ENCODE measurements at places on chromosomes 16 and 17. TPM values are rescaled to one million over a fixed set of nuclear protein-coding genes. Genes with fewer than 3 reads are reported as not detected.
A peak's percentile ranks its signal among the peaks of the same experiment; 100 is the strongest.

DNA sequence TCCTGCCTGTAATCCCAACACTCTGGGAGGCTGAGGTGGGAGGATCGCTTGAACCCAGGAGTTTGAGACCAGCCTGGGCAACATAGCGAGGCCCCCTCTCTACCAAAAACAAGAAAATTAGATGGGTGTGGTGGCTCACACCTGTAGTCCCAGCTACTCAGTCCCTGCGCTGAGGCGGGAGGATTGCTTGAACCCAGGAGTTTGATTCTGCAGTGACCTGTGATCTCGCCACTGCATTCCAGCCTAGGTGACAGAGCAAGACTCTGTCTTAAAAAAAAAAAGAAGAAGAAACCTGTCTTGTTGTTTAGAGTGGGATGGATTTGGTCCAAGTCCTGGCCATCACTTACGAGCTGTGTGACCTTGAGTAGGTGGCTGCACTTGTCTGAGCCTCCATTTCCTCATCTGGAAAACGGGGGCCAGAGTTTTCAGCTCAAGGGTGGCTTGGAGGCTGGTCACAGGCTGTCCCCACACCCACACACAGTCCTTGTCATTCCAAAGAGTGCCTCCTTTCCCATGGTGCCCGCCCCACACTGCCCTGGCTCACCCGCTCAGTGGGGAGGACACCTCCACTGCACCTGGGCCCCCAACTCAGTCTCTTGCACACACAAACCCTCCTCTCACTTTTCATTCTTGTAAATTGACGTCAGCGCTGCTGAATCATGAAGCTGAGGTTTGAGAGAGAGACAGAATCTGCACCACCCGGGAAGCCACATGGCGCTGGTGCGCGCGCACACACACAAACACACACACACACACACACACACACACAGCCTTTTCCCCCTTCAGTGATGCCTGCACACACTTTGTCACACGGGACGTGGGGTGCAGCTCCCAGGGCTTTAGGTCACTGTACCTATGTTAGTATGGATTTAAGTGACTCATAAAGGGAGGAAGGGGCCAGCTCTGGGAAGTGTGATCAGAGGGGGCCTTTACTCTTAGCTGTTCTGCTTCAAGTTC is 4.2 kb downstream of the SOCS1 start:
- peaks cover 16% of the 10 kb centered on the region for H3K4me1 ChIP-seq
- peaks cover 7% of the 10 kb centered on the region for H3K27me3 ChIP-seq
- DNase-seq = peak; percentile 85
- peaks cover 36% of the 10 kb centered on the region for H3K36me3 ChIP-seq

DNA sequence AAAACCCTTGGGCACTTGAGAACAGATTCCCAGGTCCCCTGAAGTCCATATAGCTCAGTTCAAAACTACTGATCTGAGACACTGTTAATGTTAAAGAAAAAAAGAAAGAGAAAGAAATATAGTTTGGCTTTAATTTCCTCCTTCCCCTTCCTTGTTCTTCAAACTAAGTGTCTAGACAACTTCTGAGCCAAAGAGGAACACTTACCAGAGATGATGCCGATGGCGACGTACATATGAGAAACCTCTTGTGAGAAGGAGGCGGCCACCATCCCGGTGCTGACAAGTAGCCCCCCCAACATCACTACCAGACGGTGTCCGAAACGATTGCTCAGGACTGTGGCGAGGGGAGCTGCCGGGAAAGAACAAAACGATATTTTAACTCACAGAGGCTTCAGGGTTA is 17.2 kb downstream of the SLC16A6 start:
- no peaks in the 10 kb centered on the region for H3K27me3 ChIP-seq
- DNase-seq = no peak
- H3K27ac ChIP-seq = no peak overlapping the region

DNA sequence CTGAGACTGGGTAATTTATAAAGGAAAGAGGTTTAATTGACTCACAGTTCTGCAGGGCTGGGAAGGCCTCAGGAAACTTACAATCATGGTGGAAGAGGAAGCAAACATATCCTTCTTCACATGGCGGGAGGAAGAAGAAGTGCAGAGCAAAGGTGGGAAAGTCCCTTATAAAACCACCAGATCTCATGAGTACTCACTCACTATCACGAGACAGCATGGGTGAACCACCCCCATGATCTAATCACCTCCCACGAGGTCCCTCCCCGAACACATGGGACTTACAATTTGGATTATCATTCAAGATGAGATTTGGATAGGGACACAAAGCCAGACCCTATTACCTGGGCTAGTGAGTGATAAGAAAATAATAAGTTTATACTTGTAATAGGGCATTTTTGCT is 70.6 kb upstream of the HS3ST2 start:
- no peaks in the 10 kb centered on the region for H3K36me3 ChIP-seq
- no peak overlapping the region for H3K27ac ChIP-seq

DNA sequence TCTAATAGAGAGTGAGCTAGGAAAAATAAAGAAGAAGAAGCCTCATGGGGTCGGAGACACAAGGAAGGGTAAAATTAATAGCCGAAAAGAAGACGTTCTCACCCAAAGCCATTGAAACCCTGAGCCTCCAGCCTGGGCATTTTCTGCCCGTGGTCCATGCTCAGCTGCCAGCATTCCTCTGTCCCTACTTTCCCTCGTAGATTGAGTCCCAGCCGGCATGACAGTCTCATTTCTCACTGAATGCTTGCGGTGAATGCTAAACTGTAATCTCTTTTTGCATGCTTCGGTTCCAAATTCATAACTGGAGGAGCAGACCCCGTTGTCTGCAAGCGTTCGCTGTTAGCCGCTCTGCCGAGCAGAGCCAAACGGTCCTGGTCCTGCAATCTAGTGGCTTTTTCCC is 54.0 kb upstream of the COX10 start:
- H3K27me3 ChIP-seq = no peaks in the 10 kb centered on the region
- no peaks in the 10 kb centered on the region for H3K4me1 ChIP-seq
- no peak overlapping the region for H3K4me3 ChIP-seq
- no peaks in the 10 kb centered on the region for H3K36me3 ChIP-seq
- DNase-seq = no peak

GLIS2 gene
- 0.89 TPM for polyA plus RNA-seq

PNMT gene
- 0.80 TPM for polyA plus RNA-seq

DCTPP1 gene
- 25.5 TPM for polyA plus RNA-seq

MIEF2 gene
- 4.6 TPM for polyA plus RNA-seq

FA2H gene
- 0.61 TPM for polyA plus RNA-seq
